ENCODE measurements at places on chromosomes 5 and 9. TPM values are rescaled to one million over a fixed set of nuclear protein-coding genes. Genes with fewer than 3 reads are reported as not detected.

Gene CDH9
- not detected for total RNA-seq

Gene ADAMTSL1
- total RNA-seq = not detected

DNA sequence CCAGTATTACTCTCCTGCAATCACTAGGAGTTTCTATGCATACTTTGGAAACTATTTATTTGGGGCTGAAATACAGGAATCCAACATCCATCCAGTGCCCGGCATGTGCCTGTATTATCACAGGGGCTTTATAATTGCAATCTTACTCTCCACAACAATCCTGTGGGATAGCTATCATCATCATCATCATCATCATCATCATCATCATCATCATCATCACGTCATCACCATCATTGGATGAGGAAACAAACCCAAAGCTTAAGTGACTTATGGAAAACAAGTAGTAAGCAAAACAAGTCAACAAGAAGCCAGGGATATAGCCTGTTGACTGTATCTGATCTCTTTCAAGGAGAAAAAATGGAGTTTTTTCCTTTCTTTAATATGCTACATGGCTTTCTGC lies 47.8 kb upstream of the FYB1 start:
- no peak overlapping the region for H3K27ac ChIP-seq
- no peak overlapping the region for H3K4me3 ChIP-seq
- peaks cover 10% of the 10 kb centered on the region for H3K4me1 ChIP-seq
- H3K36me3 ChIP-seq = no peaks in the 10 kb centered on the region
- no peak for DNase-seq

DNA sequence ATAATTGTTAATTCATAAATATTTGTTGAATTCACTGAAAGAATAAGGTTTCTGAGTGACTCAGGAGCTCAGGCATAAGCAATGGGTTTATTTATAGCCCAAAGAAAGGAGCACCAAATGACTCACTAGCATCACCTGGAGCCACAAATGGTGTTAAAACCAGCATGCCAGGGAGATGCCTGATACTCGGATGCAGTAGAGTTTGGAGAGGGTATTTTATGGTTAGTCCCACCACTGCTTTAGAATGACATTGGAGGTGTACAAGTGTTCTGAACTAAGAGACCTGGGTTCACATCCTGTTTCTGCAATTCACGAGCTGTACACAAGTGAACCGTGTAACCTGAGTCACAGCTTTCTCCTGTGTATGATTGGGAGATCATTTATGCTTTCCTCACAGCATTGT lies 25.2 kb downstream of the CCL28 start:
- no peak overlapping the region for H3K27ac ChIP-seq
- no peak overlapping the region for H3K4me3 ChIP-seq
- H3K4me1 ChIP-seq = peaks cover 37% of the 10 kb centered on the region
- H3K36me3 ChIP-seq = peaks cover 9% of the 10 kb centered on the region

Gene HAVCR2
- total RNA-seq = 2.3 TPM

All from T-helper 17 cell (primary cell).